Activated CD4-positive, alpha-beta T cell treated with anti-CD3 and anti-CD28 coated beads, Interleukin-2, amount 50 U/mL, for 1 hour (primary cell): ENCODE measurements at places on chromosomes 12 and 14.

- no peak for DNase-seq
Measured at GRCh38 chr12:124655698-124656516, 88.5 kb upstream of the NCOR2 start.

DNA sequence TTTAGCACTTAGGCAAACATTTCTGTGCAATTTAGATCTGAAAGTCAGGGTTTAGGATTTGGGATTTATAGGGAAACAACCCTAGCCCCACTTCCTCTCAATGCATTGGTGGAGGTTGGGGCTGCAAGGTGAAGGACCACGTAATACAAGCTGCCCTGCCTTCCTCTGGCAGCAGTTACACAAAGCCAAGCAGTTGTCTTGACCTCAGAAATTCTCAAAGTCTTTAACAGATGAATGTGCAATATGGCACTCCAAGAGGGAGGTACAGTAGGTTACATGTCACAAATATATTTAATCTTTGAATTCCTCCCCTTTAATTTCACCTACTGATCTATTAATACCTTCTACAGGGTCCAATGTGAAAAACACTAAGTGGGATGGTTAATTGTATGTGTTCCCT, 23.9 kb downstream of the IFNG-AS1 start:
- DNase-seq, result no peak

DNA sequence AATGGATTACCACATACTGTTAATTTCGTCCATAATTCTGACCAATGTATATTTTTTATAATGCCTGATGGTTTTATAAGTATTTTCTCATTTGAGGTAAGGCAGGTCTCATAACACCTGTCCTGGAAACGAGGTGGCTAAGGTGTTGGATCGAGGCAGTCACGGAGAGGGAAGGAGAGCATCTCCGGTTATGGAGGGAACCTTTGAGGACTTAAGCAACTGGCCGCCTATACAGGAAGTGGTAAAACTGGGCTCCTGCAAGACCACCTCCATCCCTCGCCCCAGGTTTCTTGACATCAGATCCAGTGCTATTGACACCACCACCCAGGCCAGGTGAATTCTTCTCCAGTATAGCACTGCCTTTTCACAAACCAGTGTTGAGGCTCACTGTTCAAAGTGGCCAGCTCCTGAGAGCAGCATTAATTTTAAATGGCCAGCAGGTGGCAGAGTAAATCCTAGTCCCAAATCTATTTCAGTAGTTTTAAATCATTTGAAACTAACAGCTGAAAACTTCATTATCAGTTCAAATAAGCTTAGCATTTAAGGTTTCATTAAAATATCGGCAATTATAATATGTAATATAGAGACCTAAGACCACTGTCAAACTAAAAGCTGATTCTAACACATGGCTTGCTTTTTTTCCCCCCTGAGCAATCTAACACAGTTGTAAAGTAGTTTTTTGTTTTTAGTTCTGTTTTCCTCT, 100.8 kb downstream of the PPM1A start:
- no peak for DNase-seq

GRCh38 chr12:6946033-6946919, 2.5 kb downstream of the C12orf57 start:
- peak; percentile 54 for DNase-seq

GRCh38 chr14:33430414-33431035, 491.8 kb downstream of the NPAS3 start:
- no peak for DNase-seq

DNA sequence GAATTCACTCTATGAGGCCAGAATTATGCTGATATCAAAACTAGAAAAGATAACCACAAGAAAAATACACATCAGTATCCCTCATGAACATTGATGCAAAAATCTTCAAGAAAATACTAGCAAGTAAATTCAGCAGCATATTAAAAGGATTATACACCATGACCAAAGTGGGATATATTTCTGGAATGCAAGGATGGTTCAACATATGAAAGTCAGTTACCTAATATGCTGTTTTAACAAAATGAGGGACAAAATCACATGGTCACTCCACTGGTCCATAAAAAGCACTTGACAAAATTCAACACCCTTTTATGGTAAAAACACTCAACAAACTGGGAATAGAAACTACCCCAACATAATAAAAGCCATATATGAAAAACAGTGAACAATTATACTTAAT, 40.3 kb downstream of the TECPR2 start:
- DNase-seq, result no peak

DNA sequence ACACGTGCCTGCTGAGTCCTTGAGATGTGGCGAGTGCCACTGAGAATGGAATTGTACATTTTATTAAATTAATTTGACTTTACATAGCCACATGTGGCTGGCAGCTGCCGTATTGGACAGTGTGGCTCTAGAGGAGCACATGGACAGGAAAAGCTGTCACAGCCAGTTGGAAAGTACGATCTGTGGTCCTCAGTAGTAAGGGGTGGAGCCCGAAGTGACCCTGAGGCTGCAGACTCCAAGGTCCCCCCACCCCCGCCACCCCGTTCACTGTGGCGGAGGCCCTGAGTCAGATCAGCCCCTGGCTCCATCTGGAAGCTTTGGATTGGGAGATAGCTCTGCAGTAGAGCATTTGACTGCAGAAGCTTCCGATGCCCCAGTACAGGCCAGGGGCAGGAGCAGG, 25.8 kb upstream of the BEGAIN start:
- no peak for DNase-seq

DNA sequence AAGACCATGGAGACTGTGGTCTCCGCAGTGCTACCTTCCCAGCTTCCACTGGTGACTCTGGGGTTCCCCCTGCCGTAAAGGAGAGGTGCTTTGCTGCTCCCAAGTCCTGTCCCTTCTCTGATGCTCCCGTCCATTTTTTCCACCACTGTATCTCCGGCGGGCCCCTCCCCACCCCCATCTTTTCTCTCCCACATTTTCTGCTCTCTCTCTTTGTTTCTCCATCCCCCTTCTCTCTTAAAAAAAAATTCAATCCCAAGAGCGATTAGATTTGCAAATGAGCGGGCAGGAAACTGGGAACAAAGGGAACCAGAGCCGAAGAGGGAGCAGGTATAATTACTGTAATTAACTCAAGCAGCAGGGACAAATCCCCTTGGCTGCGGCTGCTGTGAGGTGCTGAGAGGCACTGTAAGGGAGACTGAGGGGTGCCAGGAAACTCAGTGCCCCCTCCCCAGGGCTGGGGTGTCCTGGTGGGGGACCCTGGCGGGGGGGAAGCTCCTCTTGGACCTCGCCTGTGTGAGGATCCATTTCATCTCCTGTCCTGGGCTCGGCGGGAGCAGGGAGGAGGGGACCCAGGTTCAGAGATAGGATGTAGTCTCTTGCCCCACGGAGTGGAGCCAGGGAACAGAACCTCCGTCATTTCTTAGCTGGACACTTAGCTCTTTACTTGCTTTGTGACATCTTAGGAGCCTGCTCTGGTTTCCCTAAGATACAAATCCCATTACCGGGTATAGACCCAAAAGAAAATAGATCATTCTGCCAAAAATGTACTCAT, 140.4 kb upstream of the NRXN3 start:
- DNase-seq, result no peak

GRCh38 chr14:79783041-79783440, 428.3 kb downstream of the DIO2 start:
- DNase-seq, result no peak

DNA sequence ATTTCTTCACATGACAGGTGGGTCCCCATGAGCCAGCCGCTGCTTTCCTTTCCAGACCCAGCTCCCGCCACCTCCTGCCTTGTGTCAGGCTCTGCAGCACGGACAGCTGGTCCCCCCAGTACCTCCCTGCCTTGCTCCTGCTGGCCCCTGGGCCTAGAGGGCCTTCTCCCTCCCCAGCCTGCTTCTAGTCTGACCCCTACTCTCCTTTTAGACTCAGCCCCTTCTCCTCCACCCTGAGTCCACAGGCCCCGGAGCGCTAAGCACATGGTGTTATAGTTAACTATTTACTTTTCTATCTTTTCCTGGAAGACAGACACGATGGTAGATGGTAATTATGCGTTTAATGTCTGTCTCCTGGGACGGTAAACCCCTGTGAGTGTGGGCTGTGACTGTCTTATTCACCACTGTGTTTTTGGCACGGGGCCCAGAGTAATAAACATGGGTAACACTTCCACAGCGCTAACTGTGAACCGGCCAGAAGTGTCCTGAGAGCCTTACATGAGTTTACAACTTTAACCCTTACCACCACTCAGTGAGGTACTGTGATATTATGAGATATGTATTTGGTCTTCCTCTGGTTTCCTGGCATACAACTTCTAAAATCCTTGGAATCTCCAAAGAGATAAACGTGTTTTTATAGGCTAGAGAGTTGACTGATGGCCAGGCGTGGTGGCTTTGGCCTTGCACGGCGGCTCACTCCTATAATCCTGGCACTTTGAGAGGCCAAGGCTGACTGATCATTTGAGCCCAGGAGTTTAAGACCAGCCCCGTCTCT, 41.2 kb downstream of the DGLUCY start:
- DNase-seq, result no peak

- DNase-seq, result no peak
Measured at GRCh38 chr12:104352106-104352713, 48.7 kb downstream of the EID3 start.

DNA sequence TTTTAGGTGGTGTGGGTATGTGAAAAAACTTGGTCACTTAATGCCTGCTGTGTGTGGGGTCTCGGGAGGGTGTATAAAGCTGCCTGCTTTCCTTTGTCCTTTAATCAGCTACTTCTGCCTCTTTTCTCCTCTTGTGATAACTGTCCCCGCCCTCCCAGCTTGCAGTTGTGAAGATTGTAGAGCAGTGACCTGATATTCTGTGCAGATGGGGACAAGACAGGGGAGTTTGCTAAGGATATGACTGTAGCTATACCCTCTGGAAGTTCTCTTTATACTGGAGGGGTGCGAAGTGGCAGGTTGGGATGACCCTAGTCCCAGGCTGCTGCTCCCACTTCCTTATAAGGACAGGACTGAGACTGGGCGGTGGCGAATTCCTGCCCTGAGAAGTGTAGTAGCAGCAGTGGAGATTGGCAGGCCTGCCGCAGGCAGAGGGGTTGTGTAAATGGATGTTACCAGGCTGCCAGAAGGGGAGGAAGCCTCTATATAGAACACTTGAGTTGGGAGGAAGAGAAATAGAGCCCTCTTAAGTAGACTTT, 835 bp downstream of the MYL6 start:
- no peak for DNase-seq

DNA sequence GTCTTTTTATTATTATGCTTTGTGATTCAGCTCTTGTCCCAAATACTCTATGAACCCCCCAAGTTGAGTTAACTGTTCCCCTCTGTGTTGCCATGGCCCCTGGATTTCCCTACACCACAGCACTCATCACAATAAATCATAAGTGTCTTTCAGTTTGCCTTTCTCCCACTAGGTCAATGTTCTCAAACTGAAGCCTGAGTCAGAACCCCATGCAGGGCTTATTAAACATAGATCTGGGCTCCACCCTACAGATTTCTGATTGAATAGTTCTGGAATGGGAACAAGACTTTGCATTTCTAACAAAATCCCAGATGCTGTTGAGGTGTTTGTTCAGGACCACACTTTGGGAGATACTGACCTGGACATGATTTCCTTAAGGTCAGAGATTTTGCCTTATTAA, 199.4 kb downstream of the TBX5 start:
- no peak for DNase-seq

- no peak for DNase-seq
Measured at GRCh38 chr14:68959035-68959434, 20.1 kb downstream of the ACTN1 start.

GRCh38 chr14:78983126-78983525, 813.0 kb downstream of the NRXN3 start:
- no peak for DNase-seq

DNA sequence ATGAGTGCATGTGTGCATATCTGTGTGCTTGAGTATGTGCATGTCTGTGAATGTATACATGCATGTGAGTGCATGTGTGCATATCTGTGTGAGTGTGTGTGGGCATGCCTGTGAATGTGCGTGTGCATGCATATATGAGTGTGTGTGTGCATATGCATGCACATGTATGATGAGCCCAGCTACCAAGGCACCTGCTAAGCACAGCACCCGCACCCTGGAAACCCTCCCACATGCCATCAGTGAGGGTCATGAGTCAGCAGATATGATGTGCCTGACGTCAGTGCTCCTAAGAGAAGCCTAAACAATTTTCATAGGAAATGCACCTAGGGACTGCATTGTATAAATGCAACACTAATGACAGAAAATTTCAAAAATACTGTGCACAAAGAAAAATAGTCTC, 151.1 kb downstream of the KIF26A start:
- DNase-seq, result no peak

DNA sequence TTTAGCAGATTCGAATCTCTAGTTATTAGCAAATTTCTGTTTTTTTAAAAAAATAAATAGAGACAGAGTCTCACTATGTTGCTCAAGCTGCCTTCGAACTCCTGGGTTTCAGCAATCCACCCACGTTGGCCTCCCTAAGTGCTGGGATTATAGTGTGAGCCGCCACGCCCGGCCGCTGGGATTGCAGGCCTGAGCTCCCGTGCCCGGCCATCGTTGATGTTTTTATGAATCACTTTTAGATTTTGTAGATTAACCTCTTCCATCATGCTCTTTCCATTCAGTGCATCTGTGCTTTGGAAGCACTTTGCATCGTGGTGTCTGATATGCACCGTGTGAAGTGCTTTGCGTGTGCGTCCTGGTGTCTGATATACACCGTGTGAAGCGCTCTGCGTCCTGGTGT, 20.9 kb downstream of the PGAM5 start:
- DNase-seq, result no peak

GRCh38 chr12:124842073-124842749, 21.5 kb downstream of the SCARB1 start:
- DNase-seq, result no peak

GRCh38 chr12:131608740-131609690, 101.9 kb upstream of the SFSWAP start:
- DNase-seq, result peak; percentile 56

GRCh38 chr14:95409477-95410272, 90.0 kb upstream of the CLMN start:
- DNase-seq, result no peak

DNA sequence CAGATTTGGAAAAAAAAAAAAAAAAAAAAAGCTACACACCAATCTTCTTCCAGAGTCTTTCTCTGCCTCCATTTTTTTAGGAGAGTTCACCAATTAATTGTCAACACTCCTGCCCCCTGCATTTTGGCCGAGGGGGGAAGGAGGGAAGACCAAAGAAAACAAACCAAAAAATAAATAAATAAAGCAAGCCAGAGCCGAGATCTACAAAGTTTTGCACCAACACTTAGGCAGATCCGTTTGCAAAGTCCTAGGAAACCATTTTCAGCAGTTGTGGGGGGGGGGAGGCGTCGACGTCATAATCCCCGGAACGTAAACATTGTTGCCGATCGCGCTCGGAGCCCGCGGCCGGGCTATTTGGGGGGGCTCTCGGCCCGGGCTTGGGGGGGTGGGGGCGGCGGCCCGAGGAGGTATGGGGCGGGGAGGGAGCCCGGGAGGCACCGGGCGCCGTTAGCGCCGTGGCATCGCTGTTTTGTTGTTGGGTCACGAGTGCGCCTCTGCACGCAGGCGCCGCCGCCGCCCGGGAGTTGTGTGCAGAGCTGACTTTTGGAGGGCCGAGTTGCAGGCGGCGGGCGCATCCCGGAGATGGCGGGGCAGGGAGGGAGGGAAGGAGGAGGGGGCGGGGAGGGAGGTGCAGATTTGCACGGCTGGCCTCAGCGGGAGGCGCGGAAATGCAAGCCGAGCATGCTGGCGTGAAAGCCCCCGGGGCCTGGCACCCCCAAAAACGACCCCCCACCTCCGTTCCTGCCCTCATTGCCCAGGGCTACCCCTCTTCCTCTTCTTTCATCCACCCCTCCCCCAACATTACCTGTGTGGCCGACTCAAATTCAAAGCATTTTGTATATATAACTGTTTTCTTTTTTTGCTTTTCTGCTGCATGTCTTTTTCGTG, 598 bp downstream of the KDM2B start:
- DNase-seq, result peak; percentile 76
